ENCODE measurements at places on chromosomes 7 and 10.

DNA sequence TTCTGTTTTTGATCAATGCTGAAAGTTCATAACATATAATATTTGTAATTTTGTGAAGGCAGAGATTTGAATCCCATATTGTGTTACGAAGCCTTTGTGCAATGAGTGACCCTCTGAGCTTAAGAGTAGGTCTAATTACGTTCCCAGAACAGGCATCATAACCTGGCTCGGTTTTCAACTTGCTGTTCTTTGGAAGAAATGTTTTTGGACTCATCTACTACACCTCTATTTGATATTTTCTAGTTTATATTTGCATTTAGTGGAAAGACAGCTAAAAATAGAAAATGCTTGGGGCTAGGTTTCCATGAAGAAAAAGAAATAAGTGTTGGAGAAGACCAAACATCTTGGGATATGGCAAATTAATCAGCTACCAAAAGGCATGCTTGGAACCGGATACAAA is 234.8 kb downstream of the AGMO start:
- no peak for DNase-seq

DNA sequence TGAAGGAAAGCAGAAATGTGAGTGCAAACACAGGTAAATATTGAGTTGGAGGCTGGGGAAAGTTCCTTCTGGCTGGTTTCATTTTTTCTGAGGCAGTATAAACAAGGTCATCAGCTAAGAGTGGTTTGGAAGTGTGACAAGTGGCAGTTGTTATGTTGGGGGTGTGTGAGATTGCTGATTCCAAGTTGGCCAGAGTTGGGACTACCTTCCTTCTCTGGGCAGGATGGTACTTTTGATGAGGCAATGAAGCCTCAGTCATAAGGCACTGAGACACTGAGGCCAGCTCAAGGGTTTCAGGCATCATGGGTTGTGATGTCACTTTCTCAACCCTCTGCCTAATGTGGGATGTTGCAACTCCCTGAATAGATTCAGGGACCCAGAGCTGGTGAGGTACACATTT is 8.2 kb upstream of the PTTG1IP2 start:
- DNase-seq: no peak

GRCh38 chr10:128875030-128875744 is 591.9 kb upstream of the MGMT start:
- no peak for DNase-seq

GRCh38 chr7:150979713-150980390 is 1.7 kb upstream of the KCNH2 start:
- DNase-seq: no peak

DNA sequence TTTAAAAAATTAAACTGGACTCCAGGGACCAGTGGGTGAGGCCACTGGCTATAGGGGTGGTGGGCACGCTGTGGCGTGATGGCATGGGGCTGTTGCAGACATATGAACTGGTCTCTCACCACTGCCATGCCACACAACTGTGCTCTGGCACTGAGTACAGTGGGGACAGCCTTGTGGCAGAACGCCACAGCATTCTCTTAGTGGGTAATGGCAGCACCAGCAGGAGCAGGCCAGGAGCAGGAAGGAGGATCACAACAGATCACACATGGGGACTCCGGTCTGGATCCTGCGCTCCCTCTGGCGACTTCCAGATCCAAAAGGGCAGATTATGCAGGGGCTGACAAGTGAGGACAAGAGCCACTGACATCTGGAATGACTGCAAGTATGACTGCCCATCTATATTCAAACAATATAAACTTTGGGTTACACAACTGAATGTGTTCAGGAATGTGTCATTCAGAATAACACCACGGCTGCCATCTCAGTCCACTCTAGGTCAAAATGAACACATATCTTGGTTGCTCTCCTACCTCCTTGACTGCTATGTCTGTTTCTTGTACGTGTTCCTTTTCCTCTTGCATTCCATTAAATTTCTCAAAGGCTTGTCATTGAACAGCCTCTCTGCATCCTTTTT is 176.0 kb downstream of the KMT2E start:
- no peak for DNase-seq

GRCh38 chr7:107697321-107698049 is 36.9 kb downstream of the SLC26A4 start:
- DNase-seq: no peak

DNA sequence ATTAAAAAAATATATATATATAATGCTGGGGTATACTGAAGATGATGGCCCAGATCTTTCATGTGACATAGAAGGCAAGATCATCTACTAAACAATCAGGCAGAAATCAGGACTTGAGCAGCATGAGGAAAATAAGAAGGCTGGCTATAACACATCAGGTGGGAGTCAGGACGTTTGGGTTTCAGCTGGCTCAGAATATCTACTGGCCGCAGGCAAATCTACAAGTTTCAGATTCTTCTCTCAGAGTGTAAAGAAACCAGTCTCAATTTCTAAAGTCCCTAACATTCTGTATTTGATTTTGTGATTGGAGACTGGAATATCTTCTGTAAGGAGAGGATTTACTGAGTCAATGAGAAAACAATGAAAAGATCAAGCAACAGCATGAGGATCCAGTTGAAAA is 37.7 kb upstream of the FAM3C start:
- no peak for DNase-seq

GRCh38 chr10:101030496-101031127 is 317 bp downstream of the PDZD7 start:
- no peak for DNase-seq

DNA sequence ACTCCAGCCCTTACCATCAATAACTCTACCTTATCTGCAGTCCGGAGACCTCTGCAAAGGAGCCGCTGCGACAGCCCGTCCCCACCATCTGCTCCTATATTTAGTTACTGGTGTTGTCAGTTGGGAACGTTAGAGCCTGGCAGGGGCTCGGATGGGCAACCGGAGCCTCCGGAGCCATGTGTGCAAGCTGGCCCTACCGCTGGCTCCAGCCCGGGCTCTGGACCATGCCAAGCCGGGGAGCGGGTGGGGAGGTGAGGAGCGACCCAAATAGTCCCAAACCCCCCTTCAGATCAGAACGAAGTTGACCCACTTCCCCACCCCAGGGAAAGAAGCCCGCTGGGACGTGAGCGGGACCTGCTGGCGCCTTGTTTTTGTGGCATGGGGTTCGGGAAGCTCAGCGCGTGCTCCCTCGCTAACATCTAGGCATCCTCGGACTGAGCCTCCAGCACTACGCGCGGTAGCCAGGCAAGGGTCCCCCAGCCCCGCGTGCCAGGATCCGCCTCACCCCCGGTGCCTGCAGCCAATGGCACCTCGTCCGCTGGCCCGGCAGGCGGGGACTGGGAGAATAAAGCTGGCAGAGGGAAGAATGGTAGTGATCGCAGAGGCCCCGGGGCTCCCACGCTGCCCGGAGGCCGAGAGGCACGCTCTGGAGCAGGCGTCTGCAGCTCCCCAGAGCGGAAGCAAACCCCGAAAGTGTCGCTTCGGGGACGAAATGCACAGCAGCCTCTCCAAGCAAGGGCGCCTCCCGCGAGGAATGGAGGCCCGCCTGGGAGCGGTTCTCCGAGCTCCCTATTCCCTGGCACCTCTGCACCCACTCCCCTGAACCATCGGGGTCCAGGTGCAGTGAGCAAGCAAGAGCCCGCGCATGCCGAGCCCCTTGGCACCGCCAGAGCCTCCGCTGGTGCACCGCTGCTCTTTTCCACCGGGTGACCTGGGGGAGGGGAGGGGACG is 679 bp downstream of the LRRC20 start:
- DNase-seq: peak; percentile 71

DNA sequence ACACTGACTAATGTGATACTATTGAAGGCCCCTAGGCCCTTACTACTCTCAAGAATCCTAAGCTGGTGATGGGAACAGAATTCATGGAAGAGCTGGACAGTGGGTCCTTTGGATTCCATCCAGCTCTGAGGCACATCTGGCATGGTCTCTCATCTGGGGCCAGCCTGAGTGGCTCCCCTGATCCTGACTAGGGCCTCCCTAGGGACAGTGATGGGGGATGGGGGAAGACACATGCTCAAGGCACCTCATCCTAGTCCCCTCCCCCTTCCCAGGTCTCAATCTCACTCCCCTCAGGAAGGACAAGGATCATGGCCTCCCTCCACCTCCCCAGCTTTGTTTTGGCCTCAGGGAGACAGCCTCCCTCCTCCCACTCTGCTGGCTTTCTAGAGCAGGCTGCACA is 1.8 kb downstream of the KCNIP2 start:
- DNase-seq: no peak

DNA sequence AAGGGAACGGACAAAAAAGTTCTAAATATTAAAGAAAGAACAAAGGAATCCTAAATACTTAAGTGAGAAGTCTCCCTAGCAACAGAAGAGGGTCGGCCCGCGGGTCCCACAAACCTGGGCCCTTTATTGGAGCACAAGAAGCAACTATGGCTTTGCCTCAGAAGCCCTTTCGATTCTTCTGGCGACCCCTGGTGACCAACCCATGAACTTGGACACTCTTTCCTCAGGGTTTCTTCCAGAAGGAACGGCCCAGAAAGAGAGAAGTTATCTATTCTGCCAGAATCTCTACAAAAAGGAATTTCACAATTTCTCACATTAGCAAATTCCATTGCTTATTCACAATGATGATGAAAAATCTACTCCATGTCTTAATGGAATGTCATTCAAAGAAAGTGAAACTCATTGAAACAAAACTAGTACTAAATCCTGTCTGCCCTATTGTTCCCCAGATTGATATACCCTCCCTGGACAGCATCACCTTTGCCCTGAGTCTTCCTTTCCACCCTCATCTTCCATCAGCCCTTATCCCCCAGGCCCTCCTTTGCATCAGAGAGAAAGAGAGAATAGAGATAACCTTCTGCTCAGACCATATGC is 43.7 kb downstream of the CPVL start:
- peak; percentile 19 for DNase-seq

DNA sequence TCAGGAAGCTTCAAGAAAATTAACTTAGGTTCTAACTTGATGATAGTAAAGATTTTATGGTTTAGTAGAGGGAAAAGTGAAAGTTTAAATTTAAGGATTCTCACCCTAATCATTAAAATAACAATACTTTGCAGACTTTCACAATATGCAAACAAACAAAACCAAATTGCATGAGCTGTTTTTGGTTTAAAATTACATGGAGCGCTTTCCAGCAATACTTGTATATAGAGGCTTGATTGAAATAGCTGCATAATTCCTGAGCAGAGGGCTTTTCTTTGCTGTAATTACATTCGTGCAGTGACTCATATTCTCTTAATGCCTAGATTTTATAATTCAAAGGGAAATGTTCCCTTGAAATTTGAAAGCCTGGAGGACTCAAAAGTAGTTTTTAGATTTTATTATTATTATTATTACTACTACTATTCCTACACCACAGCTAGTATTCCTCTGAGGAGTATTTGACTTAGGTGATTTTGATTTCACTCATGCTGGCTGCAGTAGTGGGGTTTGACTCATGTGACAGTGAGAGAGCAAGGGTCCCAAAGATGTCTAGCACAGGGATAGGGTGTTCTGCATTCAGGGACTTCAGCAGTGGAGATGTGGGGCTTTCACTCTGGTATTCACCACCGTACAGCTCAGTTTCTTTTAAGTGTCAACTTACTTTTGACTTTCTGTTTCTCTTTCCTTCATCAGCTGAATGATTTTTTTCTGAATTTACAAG is 138.1 kb downstream of the ADAM22 start:
- DNase-seq: no peak

DNA sequence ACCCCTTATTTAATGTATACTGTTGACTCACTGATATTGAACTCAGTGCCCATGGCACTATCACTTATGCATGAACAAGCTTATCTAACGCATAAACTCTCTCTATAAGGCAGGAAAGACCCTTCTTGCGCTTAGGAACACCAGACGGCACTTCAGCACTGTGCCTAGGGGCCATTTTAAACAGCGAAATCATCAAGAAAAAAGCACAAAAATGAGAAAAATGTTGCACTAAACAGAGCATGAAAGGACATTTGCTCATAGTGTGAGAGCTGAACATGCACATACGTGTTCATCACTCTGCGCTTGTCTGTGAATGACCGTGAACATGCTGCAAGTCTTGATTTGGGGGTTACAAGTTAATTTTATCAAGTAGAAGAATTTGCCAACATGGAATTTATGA is 109.6 kb downstream of the WDR11 start:
- DNase-seq: no peak

DNA sequence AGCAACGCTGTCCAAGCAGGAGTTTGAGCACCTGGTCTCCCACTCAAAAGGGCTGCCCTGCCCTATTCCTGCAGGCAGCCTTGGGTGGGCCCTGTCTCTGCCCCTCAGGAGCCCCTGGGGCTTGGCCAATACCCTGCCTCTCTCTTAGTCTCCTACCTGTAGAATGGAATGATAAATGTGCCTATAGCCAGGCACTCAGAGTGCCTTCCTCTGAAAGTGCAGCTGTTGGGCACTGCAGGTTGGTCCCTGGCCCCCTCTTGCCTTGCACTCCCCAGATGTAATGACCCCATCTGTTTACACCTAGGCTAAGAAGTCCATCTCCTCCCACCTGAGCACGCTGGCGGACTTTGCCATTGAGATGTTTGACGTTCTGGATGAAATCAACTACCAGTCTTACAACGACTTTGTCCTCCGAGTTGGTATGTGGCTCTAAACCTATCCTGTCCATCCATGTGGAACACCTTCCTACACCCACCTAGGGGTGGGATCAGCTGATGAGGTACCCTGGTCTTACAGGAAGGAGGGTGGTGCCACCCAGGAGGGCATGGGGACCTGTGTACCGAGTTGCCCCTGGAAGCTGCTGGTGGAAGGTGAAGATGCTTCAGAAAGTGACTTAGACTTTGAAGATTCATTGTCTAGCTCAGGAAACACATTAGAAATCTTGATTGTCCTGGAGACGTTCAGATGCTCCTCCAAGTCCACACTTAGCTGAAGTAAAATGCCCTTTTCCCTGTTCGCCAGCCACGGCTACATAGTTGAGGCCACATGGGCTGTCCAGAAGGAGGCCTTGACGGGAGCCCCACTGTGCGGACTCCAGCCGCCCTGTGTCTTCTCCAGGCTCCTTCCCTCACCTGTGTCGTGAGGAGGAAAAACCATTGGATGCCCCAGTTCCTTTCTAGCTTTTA is 134.1 kb downstream of the ADCY1 start:
- no peak for DNase-seq

DNA sequence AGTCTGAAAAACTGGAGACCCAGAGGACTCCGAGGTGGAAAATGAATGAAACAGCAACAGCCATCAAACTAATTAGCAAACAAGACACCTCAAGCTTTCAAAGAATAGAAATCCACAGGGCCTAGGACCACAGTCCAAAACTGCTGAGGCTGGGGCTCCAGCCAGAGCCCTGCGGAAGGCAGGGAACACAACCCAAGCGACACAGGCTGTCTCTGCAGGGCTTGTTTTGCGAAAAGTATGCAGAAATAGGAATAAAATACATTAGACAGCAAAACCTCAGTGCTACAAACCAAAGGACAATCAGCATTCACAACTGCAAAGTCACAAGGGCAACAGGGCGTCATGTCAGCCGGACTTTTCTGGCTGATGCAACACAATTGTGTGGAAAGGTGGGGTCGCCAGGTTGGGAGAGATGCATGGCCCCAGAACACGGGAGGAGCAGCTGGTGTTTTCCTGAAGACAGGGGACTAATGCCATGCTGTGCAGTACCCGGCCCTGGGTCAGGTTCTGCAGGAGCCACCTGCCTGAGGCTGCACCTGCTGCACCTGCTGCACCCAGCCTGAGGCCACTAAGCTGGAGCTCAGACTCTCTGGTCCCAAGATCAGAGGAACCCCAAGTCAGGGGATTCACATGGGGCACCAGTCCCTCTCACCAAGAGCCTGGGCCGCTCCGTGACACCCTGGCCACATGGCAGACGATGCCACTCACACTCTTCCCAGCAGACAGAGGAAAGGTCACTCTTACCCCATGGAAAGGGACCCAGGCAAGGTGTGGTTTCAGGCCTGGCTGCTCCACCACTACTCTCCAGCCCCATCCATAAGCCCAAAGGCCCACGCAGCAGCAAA is 74.2 kb downstream of the MAD1L1 start:
- no peak for DNase-seq

GRCh38 chr10:94025806-94026205 is 32.1 kb downstream of the PLCE1 start:
- DNase-seq: no peak

- no peak for DNase-seq
These were observed 5.2 kb downstream of the GRID1 start for GRCh38 chr10:86361156-86362128.

Data from NCI-H1105 (cell line).